Fibroblast of lung (primary cell): ENCODE measurements at places on chromosomes 5 and 9. TPM values are rescaled to one million over a fixed set of nuclear protein-coding genes. Genes with fewer than 3 reads are reported as not detected.

GRCh38 chr5:159106569-159107282 is 7.0 kb upstream of the EBF1 start:
- peak; percentile 53 for DNase-seq

GRCh38 chr9:38160613-38161215 is 91.7 kb upstream of the SHB start:
- DNase-seq = peak; percentile 37

GRCh38 chr5:98349251-98349989 is 424.0 kb upstream of the RGMB start:
- peak; percentile 52 for DNase-seq

DNA sequence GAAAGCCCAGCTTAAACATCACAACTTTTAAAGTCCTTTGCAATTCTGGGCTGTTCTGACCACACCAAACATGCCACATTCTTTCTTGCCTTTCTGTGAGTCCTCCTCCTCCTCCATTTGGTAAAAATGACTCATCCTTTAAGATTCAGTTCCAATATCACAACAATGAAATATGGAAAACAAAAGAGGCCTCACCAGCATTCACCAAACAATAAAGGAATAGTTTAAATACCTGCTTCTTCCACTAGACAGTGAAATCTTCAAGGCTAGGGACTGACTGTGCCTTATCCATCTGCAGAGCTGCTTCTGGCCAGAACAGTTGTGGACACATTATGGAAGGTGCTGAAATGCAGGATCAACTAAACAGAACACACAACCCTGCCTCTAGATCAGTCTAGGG is 36.0 kb downstream of the NR6A1 start:
- DNase-seq = peak; percentile 27

- DNase-seq = peak; percentile 92
Observed at GRCh38 chr5:37722236-37723161, 117.3 kb downstream of the GDNF start.

The CCL27 gene
- polyA plus RNA-seq = 0.09 TPM in 1 of 2 replicates, not detected in the other

The ZDHHC11 gene
- polyA plus RNA-seq = 0.23 and 0.25 TPM in 2 replicates

The POLR3G gene
- polyA plus RNA-seq = 9.1 and 29.7 TPM in 2 replicates

- DNase-seq = peak; percentile 22
Observed at GRCh38 chr5:159805021-159805420, 111.3 kb upstream of the ADRA1B start.

DNA sequence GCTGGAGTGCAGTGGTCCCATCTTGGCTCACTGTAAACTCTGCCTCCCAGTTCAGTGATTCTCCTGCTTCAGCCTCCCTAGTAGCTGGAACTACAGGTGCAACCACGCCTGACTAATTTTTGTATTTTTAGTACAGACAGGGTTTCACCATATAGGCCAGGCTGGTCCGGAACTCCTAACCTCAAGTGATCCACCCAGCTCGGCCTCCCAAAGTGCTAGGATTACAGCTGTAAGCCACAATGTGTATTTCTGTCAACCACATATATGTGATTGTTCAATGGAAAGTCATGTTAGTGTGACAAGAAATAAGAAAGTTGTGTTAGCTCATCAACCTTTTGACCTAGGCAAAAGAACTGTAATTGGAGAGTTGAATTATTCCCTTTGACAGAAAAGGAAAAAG is 677.1 kb upstream of the CHD1 start:
- DNase-seq = no peak

The TIMD4 gene
- not detected in 2 replicates for polyA plus RNA-seq

- no peak for DNase-seq
Observed at GRCh38 chr5:176792655-176793342, 17.6 kb upstream of the UNC5A start.

The RPL37 gene
- 881 and 1,185 TPM in 2 replicates for polyA plus RNA-seq

DNA sequence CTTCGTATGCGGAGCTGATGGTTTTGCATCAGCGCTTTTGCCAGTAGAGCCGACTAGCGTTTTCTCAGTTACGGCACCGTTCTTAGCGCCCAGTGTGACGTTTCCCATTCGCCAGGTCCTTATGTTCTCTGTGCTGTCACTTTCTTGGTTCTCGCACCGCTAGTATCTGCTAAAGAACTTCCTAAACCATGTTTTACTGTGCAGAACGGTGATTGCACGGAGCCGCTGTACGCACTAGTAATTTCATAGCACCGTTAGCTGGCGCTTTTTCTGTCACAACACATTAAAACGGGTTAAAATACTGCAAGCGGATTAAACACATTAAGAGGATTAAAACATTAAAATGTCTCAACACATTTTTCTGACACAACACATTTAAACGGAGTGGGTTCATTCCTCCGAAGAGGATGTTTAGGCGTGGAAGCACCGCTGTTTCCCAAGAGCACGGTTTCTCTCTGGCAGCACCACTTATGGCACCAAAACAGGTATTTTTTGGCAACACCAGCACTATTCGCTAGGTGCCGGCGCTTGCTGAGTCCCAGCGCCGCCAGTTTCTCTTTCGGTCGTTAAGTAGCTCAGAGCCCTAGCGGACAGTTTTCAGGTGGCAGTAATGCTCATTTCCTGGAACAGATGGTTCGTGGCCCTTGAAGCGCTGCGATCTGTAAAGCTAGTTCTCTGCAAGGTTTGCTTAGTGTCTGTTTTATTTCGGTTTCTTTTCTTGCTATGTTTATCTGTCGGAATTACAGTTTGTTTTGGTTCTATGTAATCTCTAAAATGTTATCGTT is 20.3 kb downstream of the ANXA2R start:
- DNase-seq = peak; percentile 91

DNA sequence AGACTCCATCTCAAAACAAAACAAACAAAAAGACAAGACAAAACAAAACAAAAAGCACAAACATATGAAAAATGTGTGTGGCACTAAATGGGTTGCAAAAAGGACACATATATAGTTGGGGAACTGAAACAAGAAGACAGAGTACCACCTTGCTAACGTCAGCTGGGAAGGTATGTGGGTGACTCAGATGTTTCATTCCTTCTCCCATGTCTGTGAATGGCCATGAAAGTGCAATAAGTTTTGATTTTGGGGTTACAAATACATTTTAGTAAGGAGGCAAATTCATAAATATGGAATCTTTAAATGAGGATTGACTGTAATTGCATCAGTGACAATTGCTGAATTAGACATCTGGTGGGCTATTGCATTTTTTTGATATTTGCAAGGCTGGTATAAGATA is 81.6 kb upstream of the KLF4 start:
- no peak for DNase-seq

DNA sequence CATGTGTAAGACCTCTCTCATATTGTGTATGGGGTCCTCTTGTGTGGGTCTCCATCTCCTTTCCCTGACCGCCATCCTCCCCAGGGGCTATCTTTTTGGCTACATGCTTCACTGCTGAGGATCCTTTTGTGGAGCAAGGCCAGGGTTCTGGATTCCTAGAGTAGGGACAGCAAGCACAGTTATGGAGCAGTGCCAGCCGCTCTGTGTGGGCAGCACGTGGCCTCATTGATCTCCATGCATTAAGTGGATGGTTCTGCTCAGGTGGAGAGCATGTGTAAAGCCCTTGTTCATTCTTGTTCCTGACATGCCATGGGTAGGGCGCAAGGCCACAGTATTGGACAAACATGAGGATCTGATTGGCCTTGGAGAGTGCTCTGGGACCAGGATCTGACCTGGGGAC is 8.9 kb downstream of the PHF2 start:
- no peak for DNase-seq

DNA sequence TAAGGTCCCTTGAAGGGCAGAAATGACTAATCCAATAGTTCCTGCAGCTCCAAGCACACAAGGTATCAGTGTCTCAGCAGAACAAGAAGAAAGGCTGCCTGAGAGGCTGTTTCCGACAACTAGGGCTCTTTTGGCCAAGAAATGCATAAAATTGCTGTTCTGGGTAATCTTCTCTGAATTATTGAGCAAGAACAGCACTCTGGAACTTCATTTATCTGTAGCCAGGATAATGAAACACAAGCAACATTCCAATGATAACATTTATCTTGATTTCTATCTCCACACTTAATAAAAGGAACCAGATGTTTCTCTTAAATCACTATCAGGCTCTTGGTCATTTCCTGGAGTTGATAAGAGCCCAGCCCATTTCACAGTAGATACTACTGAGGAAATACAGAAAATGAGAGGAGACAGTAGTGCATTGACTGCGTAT is 17.0 kb upstream of the AUH start:
- DNase-seq = peak; percentile 85

DNA sequence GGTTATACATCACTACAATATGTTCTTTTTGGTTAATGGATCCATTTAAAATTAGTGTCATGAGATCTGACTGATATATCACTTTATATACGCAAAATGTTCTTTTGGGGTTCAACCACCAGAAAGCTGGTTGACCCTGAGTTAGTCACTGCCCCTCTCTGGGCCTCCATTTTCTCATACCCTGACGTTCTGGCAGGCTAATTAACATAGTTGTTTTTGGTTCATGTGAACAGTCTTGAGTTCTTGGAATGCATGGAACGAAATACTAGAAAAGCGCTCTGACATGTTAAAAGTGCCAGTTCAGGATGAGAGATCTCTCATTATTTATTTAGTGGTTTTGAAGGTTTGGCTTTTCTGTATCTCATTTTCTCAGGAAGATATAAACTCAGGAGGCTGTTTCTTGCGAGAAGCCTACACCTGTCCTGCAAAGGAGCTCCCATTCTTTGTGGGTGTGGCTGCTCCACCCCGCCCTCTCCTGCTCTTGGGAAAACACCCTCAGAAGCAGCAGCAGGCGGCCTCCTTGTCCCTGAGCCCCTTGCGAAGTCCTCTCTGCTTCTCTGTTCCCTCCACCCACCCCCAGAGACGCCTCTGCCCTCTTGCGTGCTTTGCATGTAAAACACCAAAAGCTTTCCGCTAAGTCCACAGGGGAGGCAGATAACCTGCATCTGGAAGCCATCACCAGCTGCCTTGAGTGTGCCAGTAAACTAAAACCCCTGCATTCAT is 302.4 kb upstream of the PANK3 start:
- DNase-seq = no peak

The SUSD3 gene
- polyA plus RNA-seq = 0.17 and 1.4 TPM in 2 replicates

The NOTCH1 gene
- 0.98 and 3.3 TPM in 2 replicates for polyA plus RNA-seq

GRCh38 chr5:176359658-176360057 is 1.9 kb downstream of the KIAA1191 start:
- DNase-seq = peak; percentile 15

GRCh38 chr9:96169901-96170300 is 132.1 kb downstream of the HSD17B3 start:
- DNase-seq = peak; percentile 21

DNA sequence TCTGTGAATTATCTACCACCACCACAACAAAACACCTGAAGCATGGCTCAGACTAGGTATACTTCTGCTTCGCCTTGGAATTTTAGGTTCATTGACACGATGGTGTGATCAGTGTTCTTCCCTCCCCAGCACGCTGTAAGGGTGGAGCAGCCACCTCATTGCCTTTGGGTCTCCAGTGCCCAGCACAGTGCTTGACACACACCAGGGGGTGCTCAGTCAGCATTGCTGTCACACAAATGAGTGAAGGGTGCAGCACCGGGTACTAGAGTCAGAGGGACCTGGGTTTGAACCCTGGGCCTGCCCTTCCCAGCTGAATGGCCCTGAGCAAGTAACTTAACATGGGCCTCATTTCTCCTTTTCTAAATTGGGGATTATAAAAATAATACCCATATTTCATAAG is 9.9 kb upstream of the ANGPTL2 start:
- no peak for DNase-seq

The CCNG1 gene
- 173 and 210 TPM in 2 replicates for polyA plus RNA-seq

DNA sequence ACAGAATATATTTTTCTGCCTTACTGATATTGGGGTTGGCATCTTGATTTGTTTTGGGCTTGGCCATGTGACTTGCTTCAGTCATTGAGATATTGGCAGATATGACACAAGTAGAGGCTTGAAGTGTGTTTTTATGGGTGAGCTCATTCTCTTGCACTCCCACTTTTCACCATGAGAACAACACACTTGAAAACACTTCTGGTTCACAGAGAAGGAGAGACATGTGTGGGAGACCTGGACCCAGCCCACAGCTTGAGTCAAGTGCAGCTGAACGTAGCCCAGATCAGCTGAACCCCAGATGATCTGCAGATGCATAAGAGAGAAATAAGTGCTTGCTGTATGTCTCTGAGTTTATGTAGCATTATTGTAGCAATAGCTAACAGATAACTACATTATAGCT is 155.4 kb downstream of the SEMA6A start:
- no peak for DNase-seq

- DNase-seq = no peak
Observed at GRCh38 chr5:37994729-37995128, 154.9 kb upstream of the GDNF start.

- no peak for DNase-seq
Observed at GRCh38 chr5:90549223-90549622, 9.4 kb upstream of the ADGRV1 start.

GRCh38 chr5:11715461-11716196 is 188.6 kb downstream of the CTNND2 start:
- no peak for DNase-seq

DNA sequence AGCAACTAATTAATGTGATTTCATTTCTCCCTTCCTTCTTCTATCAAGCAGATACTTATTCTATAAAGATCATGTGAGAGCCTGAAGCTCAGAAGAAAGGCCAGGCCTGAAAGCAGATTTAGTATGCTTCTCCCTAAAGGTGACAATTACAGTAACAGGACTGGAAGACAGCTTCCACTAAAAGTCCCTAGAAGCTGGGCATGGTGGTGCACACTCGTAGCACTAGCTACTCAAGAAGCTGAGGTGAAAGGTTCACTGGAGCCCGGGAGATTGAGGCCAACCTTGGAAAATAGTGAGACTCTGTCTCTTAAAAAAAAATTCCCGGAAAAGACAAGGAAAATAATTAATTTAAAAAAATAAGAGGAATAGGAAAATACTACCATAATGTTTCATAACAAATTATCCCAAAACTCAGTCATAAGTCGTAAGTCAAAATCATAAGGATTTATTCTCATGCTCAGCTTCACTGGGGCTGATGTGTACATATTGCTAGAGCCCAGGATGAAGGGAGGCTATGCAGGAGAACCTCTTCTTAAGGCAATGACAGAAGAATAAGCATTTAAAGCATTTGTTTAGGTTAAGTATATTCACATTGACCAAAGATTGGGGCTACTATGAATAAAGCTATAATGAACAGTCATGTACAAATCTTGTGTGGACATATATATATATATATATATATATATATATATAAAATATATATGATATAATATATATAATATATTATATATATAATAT is 210.8 kb upstream of the SMARCA2 start:
- no peak for DNase-seq

- no peak for DNase-seq
Observed at GRCh38 chr5:141866096-141866495, 12.1 kb downstream of the PCDH1 start.

- DNase-seq = peak; percentile 94
Observed at GRCh38 chr9:132042324-132042723, 37.3 kb downstream of the MED27 start.

GRCh38 chr5:57434227-57434640 is 48.4 kb downstream of the ACTBL2 start:
- DNase-seq = peak; percentile 81
